NCI-H1417 treated with DMSO at 0.1 percent for 48 hours (cell line): ENCODE measurements at places on chromosomes 12 and 14.
A peak's percentile ranks its signal among the peaks of the same experiment; 100 is the strongest.

DNA sequence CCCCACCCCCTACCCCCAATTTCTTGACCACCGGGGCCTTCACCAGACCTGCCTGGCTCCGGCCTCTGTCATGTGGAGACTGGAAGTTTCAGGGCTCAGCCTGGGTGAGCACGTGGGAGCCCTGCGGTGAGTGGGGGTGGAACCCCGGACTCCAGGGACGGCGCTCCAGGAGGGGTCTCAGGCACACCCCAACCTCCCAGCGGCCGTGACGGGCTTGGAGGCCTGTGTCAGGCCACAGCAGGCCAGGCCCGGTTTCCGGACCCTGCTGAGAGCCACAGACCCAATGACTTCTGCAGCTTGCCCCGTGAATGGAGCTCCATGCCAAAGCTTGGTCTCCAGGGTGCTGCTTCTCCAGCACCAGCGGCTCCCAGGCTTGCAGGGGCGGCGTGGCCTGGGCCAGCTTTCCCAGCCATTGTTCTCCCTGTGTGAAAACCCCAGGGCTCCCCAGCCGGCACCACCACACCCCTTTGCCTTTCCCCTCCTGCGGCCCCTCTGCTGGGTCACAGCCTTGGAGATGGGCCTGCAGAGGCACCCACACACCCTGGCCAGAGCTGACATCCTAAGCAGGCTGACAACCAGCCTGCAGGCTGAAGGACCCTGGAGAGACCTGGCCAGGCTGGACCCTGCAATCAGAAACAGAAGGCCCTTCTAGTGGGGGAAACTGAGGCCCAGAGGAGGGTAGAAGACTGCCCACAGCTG, 186.2 kb upstream of the C14orf180 start:
- no peak for DNase-seq

GRCh38 chr14:93970965-93971634, 5.3 kb downstream of the ASB2 start:
- no peak for DNase-seq

- DNase-seq, result no peak
These were observed 372.5 kb downstream of the ADAMTS20 start for GRCh38 chr12:43179486-43179885.

- no peak for DNase-seq
These were observed 25.9 kb downstream of the NOC4L start for GRCh38 chr12:132170094-132170636.

GRCh38 chr12:95593266-95593871, 42.1 kb upstream of the USP44 start:
- DNase-seq, result no peak

DNA sequence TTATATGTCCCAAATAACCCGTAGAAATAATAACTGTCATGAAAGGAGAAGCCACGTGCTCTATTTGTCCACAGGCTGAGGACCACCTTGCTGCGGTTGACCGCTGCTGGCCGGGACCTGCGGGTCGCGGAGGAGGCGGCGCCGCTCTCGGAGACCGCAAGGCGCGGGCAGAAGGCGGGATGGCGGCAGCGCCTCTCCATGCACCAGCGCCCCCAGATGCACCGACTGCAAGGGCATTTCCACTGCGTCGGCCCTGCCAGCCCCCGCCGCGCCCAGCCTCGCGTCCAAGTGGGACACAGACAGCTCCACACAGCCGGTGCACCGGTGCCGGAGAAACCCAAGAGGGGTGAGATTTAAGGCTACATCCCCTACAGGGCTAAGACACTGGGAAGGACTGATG, 21.0 kb downstream of the RPGRIP1 start:
- DNase-seq, result no peak

DNA sequence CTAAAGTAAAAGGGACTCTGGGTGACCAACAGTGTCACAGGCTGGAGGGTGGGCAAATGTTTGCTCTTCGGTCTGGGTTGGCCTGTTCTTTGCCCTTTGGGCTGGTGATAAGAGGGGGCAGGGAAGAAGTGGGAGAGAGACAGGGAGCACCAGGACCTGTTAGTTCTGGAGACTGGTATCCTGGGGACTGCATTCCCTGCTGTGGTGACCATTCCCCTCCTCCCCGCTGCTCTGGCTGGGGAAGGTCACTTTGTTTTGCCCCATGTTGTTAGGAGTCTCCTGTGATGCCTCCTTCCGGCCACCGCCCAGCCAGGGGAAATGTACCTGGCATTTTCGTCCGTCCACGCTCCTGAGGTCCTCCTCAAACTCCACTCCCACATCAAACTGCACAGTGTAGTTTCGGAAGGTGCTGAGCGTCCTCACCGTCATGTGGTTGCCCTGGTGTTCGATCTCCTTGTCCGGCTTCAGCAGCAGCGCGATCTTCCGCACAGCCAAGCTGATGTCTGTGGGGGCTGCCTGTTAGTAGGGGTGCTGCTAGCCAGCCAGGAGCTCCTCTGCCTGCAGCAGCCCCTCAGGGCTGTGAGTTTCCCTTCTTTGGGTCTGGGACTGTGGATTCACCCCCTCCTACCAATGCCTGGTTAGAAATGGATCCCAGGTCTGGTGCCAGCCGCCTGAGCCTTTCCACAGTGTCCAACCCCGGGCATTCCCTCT, 618 bp downstream of the RBP5 start:
- no peak for DNase-seq

- no peak for DNase-seq
These were observed 21.3 kb upstream of the ZFP36L1 start for GRCh38 chr14:68814238-68814538.

GRCh38 chr12:27577688-27578087, 53.7 kb downstream of the PPFIBP1 start:
- no peak for DNase-seq

DNA sequence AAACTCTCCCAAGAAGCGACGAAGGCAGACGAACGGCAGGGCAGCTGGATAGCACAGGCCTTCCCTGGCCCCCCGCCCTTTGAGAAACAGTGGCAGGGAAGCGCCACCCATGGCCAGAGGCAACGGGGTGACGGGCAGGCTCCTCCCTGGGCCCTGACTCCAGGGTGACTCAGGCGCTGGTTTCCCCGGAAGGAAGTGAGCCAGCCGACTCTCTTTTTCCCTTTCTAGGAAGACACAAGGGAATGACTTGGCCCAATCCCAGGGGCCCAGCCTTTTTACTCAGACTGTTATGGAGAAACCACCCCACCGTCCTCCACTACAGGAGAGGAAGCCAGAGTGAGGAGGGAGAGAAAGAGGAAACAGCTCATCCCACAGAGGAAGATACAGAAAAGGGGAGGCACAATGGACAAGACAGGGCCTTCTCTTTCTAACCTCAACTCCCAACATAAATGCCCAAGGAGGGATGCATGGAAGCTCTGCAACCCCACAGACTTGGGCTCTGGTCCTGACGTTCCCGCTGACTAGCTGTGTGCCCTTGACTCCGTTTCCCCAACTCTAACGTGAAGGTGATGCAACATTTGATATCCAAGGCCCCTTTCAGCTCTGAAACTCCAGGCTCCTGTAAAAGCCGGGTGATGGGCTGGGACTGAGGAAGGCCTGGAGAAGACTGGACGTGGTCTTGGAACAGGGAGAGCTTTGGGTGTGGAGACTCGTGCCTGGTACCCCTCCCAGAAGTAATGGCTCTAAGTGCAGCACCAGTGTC, 27.9 kb downstream of the ACTN1 start:
- no peak for DNase-seq

DNA sequence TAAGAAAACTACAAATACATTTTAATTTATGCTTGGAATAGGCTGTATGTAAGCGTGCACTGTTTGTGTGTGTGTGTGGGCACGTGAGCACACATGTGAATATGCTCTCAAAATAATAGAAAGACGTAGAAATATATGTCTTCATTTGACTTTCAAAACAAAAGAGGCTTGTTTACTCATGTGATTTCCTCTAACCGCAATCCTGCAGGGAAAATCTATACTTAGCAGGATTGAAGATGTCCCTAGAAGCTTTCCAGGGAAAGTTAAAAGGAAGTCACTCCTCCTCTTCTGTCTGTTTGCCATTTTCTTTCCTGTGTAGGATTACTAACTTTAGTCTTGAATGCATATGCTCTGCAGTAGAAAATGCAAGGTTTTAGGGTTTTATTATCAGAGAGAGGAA, 404.7 kb downstream of the MDGA2 start:
- DNase-seq, result no peak

DNA sequence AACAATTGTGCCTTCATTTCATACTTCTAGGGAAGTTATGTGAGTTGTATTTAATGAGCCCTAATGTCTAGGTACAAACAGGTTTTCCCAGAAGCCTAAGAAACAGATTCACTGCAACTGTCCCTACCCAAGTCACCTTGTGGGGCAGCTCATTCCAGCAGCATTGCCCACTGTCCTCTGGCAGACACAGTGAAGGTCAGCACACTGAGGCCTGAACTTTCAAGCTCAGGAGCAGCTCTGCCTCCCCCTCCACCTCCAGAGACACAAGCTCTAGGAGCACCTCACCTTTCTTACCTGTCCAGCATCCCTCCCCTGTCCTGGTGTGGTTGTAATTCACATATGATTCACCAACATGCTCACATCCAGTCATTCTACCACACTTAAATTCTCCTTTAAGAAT, 15.7 kb downstream of the UBE3B start:
- DNase-seq, result no peak

DNA sequence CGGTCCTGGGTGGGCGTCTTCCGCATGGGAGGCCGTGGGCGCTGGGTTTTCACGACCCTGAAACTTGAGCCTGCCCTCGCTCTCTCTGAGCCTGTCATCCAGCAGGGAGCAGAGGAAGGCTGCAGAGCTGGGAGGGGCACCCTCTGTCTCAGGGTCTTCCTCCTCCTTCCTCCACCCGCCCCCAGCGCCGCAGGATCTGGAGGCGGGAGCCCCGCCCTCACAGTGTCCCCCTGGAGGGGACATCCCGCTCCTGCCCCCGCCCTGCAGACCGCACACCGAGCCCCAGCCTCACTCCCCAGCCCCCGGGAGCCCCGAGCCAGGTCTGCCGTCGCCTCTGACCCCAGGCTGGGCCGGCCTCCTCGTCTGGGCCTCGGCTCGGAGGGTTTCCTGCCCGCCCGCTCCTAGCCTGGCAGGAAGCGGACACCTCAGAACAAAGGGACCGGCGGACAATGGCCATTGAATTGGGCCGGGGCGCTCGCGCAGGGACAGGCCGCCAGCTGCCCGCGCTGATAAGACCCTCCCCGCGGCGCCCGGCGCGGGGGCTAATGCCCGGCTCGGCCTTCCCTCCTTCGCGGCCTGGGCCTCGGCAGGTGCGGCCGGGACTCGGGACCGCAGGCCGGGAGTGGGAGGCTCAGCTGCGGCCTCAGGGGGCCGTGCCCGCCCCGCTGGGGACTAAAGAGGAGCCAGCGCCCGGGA, 15.3 kb upstream of the NUDT14 start:
- no peak for DNase-seq

GRCh38 chr14:103928011-103928890, at the start of gene TDRD9:
Gene TDRD9, plus strand, starts transcription at chr14:103928456. Its CDS starts 54 bp downstream, at chr14:103928510.
- DNase-seq, result peak; percentile 12

DNA sequence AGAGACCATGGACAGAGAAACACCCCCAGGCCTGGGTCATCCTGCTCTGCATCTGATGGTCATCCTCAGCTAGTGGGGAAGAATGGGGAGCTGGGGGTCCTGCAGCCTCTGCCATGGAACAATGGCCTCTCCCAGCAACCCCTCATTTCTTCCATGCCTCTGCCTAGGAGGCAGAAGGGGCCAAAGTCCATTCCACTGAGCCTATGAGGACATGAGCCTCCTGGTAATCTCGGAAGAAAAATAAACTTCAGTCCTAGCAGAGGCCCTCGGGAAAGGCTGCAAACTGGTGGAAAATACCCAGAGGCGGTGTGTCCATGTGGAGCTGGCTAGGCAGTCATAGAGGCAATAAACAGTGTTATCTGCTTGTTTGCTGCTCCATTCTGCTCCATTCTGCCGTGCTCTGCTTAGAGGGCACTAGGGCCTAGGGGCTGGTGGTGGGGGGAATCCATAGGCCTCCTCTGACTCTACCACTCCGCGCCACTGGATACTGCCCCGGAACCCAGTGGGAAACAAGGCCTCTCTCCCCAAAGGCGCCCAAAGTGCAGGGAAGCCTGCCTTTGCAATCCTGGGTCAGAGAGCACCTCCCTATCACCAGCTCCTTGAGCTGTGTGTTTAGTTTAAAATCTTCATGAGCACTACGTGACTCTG, 4.5 kb downstream of the PGF start:
- DNase-seq, result no peak

DNA sequence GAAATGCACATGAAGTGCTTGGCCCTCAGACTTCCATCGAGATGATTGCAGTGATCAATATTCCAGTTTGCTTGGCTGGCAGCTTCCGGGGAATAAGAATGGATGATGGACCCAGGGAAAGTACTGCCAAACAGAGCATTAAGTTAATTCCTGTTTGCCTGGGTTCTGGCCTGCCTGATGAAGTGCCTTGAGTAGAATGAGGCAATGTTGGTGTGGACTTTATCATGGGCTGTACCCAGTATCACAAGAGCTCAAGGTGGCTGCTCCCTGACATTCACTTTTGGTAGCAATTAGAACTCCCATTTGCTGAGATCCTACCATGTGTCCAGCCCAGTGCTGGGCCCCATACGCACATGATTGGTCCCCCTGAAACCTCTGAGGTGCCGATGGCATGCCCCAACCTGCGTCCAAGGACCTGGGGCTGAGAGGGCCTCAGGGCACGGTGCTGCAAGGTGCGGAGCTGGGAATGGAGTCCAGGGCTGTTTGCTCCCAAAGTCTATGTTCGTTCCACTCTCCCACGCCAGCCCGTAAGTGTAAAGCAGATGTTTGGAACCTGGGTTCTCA, 80.7 kb downstream of the SLC25A47 start:
- DNase-seq, result no peak

GRCh38 chr12:112823582-112824149, 32.1 kb downstream of the RPH3A start:
- DNase-seq, result no peak

DNA sequence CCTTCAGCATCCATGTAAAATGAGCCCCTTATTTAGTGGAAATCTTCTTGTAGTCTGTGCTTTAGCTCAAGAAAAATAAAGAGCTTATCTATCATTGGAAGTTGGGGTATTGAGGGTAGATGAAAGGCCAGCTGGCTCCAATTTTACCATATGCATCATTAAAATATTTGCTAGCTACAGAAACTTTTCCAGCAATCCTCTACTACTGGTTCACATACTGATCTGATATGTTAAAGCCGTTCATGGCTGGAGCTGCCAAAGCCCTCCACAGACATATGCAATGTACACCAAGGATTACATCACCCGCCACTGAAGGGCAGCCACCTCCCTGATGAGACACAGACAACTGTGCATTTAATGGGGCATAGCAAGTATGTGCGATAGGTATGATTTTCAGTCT, 1205.3 kb downstream of the GALC start:
- DNase-seq, result no peak

- DNase-seq, result no peak
These were observed 14.8 kb downstream of the BDKRB1 start for GRCh38 chr14:96270565-96271420.

- DNase-seq, result no peak
These were observed 158.1 kb downstream of the RPS29 start for GRCh38 chr14:49428076-49428475.

DNA sequence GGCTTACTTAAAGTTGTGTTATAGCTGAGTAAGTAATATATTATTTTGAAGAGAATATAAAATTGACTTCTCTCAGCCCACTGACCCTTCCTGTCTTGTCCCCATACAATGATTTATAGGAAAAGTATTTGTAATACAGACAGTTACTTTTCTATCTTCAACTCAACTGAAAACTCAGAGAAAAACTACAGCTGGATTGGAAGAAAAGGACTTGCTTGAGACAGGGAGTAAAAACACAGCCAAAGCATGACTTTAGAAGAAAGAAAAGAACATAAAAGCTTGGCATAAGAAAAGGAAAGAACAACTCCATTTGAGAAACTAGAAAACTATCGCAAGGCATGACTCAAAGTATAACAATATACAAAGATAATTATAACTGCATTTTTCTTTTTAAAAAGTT, 57.5 kb downstream of the MSRB3 start:
- no peak for DNase-seq
